ENCODE measurements at places on chromosomes 7 and 10. TPM values are rescaled to one million over a fixed set of nuclear protein-coding genes. Genes with fewer than 3 reads are reported as not detected.

Gene GJD4
- not detected for total RNA-seq

Gene MRLN
- total RNA-seq: not detected

Gene ZNF853
- total RNA-seq: 0.30 TPM

Gene NANOS1
- 0.12 TPM for total RNA-seq

Gene KIAA1549
- total RNA-seq: 0.12 TPM

Gene BICC1
- not detected for total RNA-seq

Gene HOXA7
- not detected for total RNA-seq

Gene HMX2
- not detected for total RNA-seq

Gene MOGAT3
- not detected for total RNA-seq

Gene NPTX2
- not detected for total RNA-seq

Gene PLPP4
- total RNA-seq: not detected

Gene IFIT3
- total RNA-seq: 51.1 TPM

Gene PRPS1L1
- not detected for total RNA-seq

All from activated CD4-positive, alpha-beta T cell treated with anti-CD3 and anti-CD28 coated beads, Interleukin-2, amount 10 ng/mL, durations not matched to agents 7 days and 5 days (primary cell).